ENCODE measurements at places on chromosomes 5 and 9.

DNA sequence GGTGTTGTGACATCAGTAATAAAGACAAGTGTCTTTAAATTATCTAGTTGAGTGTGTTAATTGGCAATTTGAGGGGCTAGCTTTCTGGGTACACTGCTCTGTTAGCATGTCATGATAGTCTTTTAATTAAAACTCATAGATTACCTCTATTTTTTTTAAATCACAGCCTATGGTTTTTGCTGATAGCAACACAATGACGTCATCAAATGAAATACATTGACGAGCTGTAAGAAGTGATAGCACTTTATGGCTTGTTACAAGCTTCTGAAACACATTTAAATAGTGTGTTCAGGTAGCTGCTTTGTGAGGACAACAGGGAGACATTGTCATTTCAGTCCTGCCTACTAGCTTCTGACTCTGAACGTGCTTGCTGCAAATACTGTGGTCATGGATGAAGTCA lies 600.5 kb upstream of the EDIL3 start:
- no peak for DNase-seq

DNA sequence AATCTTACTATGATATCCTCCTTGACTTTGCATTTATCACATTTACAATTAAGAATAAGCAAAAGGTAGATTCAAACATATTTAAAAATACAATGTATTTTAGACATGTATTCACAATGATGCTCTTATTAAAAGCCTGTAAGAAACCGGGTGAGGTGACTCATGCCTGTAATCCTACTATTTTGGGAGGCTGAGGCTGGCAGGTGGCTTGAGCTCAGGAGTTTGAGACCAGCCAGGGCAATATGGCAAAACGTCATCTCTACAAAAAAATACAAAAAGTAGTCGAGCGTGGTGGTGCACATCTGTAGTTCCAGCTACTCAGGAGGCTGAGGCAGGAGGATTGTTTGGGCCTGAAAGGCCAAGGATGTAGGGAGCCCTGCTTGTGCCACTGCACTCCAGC lies 618.4 kb downstream of the CDH18 start:
- DNase-seq: no peak

GRCh38 chr9:81391457-81391825 lies 297.9 kb downstream of the TLE1 start:
- DNase-seq: no peak

DNA sequence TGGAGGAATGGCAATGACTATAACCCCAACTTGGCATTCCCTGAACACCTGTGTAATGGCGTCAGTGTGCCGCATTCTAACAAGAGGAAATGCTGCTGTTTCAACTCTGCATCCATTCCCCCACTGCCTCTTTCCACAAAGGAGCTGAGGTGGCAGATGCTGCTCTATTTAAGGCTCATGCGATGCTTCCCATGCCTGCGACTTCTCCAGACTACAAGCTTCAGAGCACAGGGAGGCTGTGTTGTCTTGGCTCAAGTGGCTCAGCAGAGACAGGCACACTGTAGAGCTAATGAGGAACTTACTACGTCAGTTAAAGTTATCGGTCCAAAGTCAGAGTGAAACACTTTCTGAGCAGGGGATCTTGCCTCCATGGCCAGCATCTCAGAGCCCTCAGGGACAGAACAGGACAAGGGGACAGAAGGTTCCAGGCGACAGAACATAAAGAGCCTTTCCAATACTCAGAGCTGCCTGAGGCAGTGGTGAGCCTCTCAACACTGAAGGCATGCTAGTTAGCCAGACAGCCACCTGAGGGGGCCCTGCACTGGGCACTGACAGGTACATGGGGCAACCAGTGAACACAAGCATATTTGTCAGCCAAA lies 21.8 kb downstream of the TNIP1 start:
- DNase-seq: peak; percentile 73

DNA sequence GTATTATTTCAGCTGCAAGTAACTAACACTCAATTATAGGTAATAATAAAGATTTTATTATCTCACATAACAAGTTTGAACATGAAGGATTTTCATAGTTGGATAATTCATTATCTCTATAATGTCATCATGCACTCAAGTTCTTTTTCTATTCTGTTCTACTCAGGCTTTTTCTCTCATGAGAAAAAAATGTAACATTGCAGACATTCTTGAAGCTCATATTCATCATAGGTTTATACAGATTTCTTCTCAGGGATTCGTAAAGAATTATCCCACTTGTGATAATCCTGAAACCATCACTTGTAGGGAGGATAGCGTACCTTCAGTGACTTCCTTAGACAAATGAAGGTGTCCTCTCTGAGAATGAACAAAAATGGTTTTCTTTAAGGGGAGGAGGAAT lies 150.3 kb downstream of the XRCC4 start:
- DNase-seq: no peak

All from RPMI8226 (cell line).